NCI-H2107 (cell line): ENCODE measurements at places on chromosomes 5 and 9.

DNA sequence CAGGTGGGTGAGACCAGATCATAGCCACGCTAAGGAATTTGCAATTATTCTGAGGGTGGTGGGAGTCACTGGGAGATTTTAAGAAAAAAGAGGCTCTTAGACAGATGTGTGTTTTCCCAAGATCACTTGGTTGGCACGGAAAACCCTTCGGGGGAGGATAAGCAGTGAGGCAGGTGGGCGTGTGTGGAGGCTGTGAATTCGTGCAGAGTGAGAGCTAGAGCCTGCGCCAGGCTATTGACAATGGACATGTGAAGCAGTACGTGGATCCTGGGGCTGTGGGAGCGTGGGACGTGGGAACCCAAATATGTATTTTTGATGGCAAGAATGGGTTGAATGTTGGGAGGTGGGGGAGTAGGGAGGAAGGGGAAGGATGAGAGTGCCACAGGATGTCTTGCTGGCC, 19.4 kb downstream of the MVB12B start:
- DNase-seq: no peak

GRCh38 chr5:159422361-159422760, 92.1 kb upstream of the IL12B start:
- no peak for DNase-seq

DNA sequence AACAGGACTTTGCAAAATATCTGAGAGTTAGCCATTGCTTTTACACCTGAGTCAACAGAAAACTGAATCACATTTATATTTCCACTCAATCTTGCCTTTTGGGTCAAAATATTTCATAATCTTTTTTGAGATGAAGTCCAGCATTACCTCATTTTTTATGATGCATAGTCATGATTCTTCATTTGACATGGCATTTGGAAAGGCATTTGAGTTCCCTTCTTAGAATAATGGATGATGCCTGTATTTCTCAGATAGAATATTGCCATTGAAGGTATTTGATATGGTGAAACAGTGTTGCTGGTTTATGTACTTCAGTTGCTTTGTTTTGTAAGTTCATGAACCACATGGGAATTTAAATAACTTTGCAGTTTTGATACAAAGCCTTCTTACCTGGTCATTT, 180.4 kb downstream of the PRR16 start:
- DNase-seq: no peak

- no peak for DNase-seq
Measured at GRCh38 chr9:10079284-10079964, 533.4 kb downstream of the PTPRD start.

DNA sequence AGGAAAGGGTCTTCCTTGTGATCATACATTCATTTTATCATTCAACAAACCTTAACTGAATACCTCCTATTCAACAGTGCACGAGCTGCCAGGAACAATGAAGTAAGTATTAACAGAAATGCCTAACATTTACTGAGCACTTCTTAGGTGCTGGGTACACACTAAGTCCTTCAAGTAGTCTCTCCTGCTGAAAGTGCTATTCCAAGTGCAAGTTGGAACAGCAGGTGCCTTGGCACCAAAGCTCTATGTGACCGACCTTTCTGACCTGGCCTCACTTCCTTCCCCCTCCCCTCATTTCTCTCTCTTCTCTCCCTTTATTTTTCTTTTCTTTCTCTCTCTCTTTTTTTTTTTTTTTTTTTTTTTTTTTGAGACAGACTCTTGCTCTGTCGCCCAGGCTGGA, 94.5 kb downstream of the GRIA1 start:
- no peak for DNase-seq

DNA sequence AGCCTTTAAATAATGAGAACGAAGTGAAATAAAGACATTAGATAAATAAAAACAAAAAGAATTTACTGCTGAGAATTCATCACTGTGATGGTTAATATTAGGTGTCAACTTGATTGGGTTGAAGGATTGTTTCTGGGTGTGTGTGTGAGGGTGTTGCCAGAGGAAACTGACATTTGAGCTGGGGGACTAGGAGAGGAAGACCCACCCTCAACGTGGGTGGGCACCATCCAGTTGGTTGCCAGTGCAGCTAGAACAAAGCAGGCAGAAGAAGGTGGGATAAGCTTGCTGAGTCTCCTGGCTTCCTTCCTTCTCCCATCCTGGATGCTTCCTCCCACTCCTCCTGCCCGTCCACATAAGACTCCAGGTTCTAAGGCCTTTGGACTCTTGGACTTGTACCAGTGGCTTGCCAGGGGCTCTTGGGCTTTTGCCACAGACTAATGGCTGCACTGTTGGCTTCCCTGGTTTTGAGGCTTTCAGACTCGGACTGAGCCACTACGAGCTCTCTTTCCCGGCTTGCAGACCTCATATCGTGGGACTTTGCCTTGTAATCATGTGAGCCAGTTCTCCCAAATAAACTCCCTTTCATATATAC, 43.7 kb upstream of the ABL1 start:
- DNase-seq: no peak
